A549 treated with DMSO at 1 μM for 4 hours (cell line): ENCODE measurements at places on chromosomes 5 and 9. TPM values are rescaled to one million over a fixed set of nuclear protein-coding genes. Genes with fewer than 3 reads are reported as not detected.

The AGXT2 gene
- not detected in 5 replicates for total RNA-seq

The ADAMTSL1 gene
- 0.06 to 0.09 TPM in 2 of 5 replicates, not detected in the others for total RNA-seq

The IL9 gene
- not detected in 5 replicates for total RNA-seq

The CTNND2 gene
- total RNA-seq: not detected in 5 replicates

The PTGES gene
- 91.3 to 105 TPM (median 100 TPM) in 5 replicates for total RNA-seq

The PLPPR1 gene
- total RNA-seq: not detected in 5 replicates

The TTC1 gene
- total RNA-seq: 59.2 to 70.4 TPM (median 69.1 TPM) in 5 replicates

The PCDHGC5 gene
- 0.05 TPM in 1 of 5 replicates, not detected in the others for total RNA-seq

The HSPB3 gene
- not detected in 5 replicates for total RNA-seq

The GABRA6 gene
- total RNA-seq: not detected in 5 replicates

The WDR31 gene
- 1.0 to 1.5 TPM (median 1.4 TPM) in 5 replicates for total RNA-seq

The ARHGEF28 gene
- total RNA-seq: 13.7 to 17.8 TPM (median 15.1 TPM) in 5 replicates

The SPINK6 gene
- 0.32 to 0.76 TPM (median 0.48 TPM) in 5 replicates for total RNA-seq

The SLC6A19 gene
- total RNA-seq: not detected in 5 replicates

The PDE8B gene
- total RNA-seq: 1.1 to 1.6 TPM (median 1.3 TPM) in 5 replicates

The NPDC1 gene
- total RNA-seq: 43.4 to 83.2 TPM (median 74.9 TPM) in 5 replicates

The FCN2 gene
- total RNA-seq: not detected in 5 replicates

The ELOVL7 gene
- total RNA-seq: 11.7 to 15.6 TPM (median 12.8 TPM) in 5 replicates

The SLC46A2 gene
- not detected in 5 replicates for total RNA-seq

The MARCOL gene
- not detected in 5 replicates for total RNA-seq

The ADGRV1 gene
- 0.49 to 1.1 TPM (median 0.76 TPM) in 5 replicates for total RNA-seq

The FAXDC2 gene
- 0.07 to 0.13 TPM (median 0.10 TPM) in 5 replicates for total RNA-seq

The RALGPS1 gene
- total RNA-seq: 1.6 to 2.4 TPM (median 2.1 TPM) in 5 replicates

The DPP7 gene
- total RNA-seq: 73.1 to 121 TPM (median 107 TPM) in 5 replicates

The MBLAC2 gene
- 2.0 to 3.7 TPM (median 3.3 TPM) in 5 replicates for total RNA-seq

The INSYN2B gene
- total RNA-seq: 0.64 to 1.3 TPM (median 0.95 TPM) in 5 replicates

The FBP2 gene
- total RNA-seq: not detected in 5 replicates

The PRDM9 gene
- not detected in 5 replicates for total RNA-seq
